Upper lobe of left lung (tissue), 6 donors: ENCODE measurements at places on chromosomes 16 and 17. TPM values are rescaled to one million over a fixed set of nuclear protein-coding genes. Genes with fewer than 3 reads are reported as not detected.

SAP30BP gene
- 82.2 TPM for total RNA-seq

CCDC144A gene
- 8.3 TPM for total RNA-seq

TEKT5 gene
- total RNA-seq = 2.1 TPM

NT5M gene
- total RNA-seq = 1.7 TPM

SYNGR2 gene
- 265 TPM for total RNA-seq

RAB11FIP4 gene
- 36.1 TPM for total RNA-seq

KCNH6 gene
- total RNA-seq = 0.39 TPM

ABCA10 gene
- total RNA-seq = 4.4 TPM

DNA sequence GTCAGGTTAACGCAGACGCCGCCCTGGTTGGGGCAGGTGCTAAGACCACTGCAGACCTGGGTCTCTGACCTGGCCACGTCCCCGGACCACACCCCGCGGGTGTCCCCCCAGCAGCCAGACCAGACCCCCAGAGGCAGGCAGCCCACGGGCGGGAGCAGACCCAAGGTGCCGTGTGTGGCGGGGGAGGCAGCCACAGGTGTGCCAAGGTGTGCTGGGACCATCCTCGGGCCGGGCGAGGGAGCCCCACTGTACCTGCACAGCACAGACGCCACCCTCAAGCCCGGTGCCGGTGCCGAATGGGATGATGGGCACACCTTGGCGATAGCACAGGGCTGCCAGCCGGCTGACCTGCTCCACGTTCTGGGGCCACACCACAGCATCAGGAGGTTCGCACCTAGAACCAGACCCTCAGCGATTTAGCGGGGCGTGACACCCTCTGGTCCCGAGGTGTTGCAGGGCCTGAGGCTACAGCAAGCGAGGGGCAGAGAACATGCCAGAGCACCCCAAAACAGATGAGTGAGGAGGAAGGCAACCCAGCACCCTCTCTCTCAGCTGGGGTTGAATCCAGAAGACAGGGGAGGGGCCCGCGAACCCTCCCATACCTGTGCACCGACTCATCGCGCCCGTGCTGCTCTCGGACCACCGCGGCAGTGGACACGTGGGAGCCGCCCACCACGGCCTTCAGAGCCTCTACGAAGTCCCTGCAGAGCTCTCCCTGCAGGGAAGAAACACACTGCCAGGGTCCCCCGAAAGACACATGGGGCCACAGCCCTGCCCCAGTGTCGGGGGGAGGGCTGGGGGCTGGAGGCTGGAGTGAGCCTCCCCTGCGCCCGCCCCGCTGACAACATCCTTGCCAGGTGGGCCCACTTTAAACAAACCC is 1.4 kb downstream of the LDHD start:
- H3K27me3 ChIP-seq = no peaks in the 10 kb centered on the region
- peak overlapping the region; percentile 58 for H3K4me3 ChIP-seq
- DNase-seq = no peak
- H3K4me1 ChIP-seq = peaks cover 28% of the 10 kb centered on the region
- H3K27ac ChIP-seq = no peak overlapping the region

DNA sequence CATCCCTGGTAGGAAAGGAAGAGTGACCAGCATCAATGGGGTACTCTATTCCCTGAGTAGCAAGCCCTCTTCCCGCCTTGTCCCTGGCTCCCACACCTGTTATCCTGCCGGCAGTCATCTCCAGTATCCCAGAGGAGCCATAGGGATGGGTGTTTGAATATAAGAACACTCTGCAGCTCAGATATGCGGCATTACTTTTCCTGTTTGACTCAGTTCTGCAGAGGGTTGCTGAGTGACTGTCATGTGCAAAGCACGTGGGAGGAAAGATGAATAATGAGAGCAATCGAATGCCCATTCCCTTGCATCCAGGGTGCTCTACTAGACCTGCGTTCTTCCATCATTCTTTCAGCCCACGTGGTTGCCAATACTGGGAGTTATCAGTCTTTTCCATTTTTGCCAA is 115.1 kb downstream of the PRKCB start:
- no peaks in the 10 kb centered on the region for H3K36me3 ChIP-seq
- H3K27me3 ChIP-seq = no peaks in the 10 kb centered on the region
- H3K4me1 ChIP-seq = peaks cover 7% of the 10 kb centered on the region
- no peak for DNase-seq
- H3K27ac ChIP-seq = peak overlapping the region; percentile 54

GRCh38 chr17:37134050-37134449 is 185.3 kb downstream of the AATF start:
- no peak overlapping the region for H3K27ac ChIP-seq
- H3K27me3 ChIP-seq = no peaks in the 10 kb centered on the region
- H3K4me3 ChIP-seq = no peak overlapping the region
- no peaks in the 10 kb centered on the region for H3K4me1 ChIP-seq
- peaks cover 18% of the 10 kb centered on the region for H3K36me3 ChIP-seq

DNA sequence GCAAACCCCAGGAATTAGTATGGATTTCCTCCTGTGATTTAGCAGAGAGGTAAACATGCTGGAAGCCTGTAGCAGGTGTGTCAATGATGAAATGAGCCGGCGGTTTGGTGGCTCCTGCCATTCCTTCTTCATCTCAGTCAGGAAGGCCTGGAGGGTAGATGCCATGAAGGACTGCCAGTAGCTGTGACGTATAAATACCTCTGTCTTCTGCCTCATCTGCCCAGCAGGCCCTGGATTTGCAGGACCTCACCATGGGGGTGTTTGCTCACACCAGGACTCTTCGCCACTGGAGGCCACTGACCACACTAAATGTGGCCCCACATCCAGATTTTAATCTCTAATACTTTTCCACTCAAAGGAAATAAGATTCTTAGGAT is 16.1 kb upstream of the SLC4A1 start:
- H3K27me3 ChIP-seq = no peaks in the 10 kb centered on the region
- no peak overlapping the region for H3K27ac ChIP-seq
- H3K36me3 ChIP-seq = no peaks in the 10 kb centered on the region
- DNase-seq = no peak
- H3K4me3 ChIP-seq = no peak overlapping the region

GRCh38 chr17:61247439-61247838 is 152.2 kb upstream of the TBX2 start:
- peaks cover 36% of the 10 kb centered on the region for H3K4me1 ChIP-seq
- no peaks in the 10 kb centered on the region for H3K36me3 ChIP-seq
- no peaks in the 10 kb centered on the region for H3K27me3 ChIP-seq
- H3K4me3 ChIP-seq = no peak overlapping the region
- DNase-seq = no peak

DNA sequence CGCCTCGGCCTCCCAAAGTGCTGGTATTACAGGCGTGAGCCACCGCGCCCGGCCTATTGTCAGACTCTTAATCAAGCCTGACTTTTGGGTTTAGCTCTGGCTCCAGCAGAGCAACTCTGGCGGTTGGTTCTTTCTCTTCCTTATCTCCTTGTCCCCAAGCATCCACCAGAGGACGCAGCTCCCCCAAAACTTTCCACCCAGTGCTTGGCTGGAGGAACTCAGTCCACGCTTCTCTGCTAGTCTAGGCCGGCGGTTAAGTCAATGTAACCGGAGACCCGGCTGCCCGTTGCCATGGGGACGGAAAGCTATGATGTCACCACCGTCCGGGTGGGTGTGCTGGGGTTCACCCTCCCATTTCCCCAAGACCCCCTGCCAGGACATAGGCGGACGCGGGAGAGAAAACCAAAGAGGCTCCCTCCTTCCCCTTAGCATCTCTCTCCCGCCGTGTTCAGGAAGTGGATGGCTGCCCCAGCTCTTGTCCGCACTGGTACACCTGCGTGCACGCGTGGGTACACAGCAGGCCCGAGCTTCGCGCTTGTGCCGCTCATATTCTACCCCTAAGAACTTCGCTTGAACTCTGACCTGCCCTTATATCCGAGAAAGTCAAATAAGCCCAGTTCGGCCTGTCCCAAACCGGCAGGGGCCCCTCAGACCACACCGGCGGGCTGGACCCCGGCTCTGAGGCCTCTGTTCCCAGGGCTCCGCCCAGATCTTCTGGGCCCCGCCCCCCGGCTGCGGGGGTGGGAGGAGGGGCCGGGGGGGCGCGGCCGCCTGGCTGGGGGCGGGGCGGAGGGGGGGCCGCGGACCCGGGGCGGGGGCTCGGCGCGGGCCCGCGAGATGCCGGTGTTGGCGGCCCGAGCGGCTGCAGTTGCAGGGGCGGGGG is at the start of gene RND2:
TSS of gene RND2 (plus strand) at position 825 of the 883 bp plus-strand sequence. CDS start 117 bp downstream, outside the sequence.
- H3K4me3 ChIP-seq = peak within 1 kb of the TSS; percentile 64
- H3K4me1 ChIP-seq = peaks cover 21% of the 10 kb centered on the region
- DNase-seq = peak; percentile 93
- H3K27ac ChIP-seq = peak within 1 kb of the TSS; percentile 47

DNA sequence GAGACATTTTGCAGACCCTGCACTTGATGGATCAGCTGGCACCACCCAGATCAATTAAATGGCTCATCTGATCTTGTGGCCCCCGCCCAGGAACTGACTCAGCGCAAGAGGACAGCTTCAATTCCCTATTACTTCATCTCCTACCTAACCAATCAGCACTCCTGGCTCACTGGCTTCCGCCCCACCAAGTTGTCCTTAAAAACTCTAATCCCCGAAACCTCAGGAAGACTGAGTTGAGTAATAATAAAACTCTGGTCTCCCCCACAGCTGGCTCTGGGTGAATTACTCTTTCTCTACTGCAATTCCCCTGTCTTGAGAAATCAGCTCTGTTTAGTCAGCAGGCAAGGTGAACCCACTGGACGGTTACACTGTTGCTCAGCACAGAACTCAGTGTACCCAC is 23.6 kb downstream of the SPPL2C start:
- H3K36me3 ChIP-seq = no peaks in the 10 kb centered on the region
- no peak overlapping the region for H3K27ac ChIP-seq
- H3K4me3 ChIP-seq = no peak overlapping the region
- no peak for DNase-seq
- H3K4me1 ChIP-seq = no peaks in the 10 kb centered on the region
- no peaks in the 10 kb centered on the region for H3K27me3 ChIP-seq

- DNase-seq = no peak
- no peaks in the 10 kb centered on the region for H3K4me1 ChIP-seq
- no peak overlapping the region for H3K27ac ChIP-seq
- no peaks in the 10 kb centered on the region for H3K27me3 ChIP-seq
Measured at GRCh38 chr16:65548470-65548869, 426.6 kb upstream of the CDH11 start.
